CD4-positive, alpha-beta T cell treated with Interleukin-6 at 100 ng/mL for 8 hours (primary cell): ENCODE measurements at places on chromosomes 16 and 17.
A peak's percentile ranks its signal among the peaks of the same experiment; 100 is the strongest.

DNA sequence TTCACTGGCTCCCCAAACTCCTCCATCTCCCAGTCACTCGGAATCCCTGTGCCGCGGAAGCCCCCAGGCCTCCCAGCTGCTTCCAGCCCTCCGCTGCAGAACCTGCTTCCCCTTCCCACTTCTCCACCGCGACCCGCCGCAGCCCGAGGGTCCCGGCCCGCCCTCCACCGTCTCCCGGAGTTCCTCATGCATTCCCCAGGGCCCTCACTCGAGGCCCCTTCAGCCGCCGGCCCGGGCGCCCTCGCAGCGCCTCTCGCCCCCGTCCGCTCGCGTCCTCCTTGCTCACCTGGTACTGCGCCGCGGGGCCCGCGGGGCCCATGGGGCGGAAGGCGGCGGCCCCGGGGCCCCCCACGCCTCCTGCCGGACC lies 329 bp downstream of the SMARCD2 start:
- DNase-seq: no peak

DNA sequence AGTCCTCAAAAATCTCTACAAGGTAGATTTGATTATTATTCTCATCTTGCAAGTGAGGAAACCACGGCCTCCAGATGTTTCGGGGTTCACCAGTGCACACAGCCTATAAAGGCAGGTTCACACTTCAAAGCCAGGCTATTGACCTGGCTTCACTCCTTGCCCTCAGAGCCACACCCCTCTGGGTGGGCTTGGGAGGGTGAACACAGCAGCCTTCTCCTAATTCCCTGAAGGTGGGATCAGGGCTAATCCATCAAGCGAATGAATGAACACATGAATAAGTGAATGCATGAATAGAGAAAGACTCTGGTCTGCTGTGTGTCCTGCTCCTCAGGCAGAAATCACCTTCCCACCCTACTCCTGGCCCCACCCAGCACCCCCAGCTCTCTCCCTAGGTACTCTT lies 139.0 kb downstream of the CYLD start:
- DNase-seq: no peak

- DNase-seq: no peak
Observed at GRCh38 chr16:67672306-67672705, 5.7 kb downstream of the C16orf86 start.

DNA sequence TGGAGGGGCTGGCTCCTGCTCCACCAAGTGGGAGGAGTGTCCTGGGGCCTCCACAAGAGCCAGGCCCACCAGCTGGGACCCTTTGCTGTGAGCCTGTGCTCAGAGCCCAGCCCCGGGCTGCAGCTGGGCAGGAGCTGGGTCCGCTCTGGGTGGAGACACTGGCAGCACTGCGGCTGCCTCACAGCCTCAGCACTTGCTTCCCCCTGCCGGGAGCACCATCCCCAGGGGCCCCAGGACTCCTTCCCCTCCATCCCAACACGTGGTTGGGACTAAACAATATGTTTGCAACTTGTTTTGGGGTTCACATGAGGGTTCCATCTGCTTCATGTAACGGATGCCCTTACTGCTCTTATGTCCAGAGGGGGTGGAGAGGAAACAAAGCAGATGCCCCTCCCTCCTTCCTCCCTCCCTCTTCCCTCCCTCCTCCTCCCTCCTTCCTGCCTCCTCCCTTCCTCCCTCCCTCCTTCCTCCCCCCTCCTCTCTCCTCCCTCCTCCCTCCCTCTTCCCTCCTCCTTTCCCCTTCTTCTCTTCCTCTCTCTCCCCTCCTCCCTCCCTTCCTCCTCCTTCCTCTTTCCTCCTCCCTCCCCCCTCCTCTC lies 16.3 kb upstream of the CBFA2T3 start:
- peak; percentile 15 for DNase-seq

DNA sequence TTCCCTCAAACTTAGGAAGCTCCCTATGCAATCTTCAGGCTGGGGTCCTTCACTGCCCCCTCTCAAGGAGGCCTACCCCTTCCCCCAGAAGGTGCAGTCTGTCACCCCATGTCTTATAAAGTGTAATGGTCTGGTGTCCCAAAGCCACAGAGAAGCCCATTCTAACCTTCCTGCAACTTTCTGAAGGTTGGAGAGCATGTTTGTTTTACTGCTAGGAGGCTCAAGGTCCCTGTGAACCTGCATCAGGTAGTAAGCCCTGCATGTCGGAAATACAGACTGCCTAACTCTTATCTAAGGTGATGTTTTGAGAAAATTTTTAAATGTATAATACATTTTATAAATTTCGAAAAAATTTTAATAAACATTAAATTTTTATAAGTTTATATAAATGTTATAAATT lies 18.3 kb downstream of the ZNF750 start:
- no peak for DNase-seq

DNA sequence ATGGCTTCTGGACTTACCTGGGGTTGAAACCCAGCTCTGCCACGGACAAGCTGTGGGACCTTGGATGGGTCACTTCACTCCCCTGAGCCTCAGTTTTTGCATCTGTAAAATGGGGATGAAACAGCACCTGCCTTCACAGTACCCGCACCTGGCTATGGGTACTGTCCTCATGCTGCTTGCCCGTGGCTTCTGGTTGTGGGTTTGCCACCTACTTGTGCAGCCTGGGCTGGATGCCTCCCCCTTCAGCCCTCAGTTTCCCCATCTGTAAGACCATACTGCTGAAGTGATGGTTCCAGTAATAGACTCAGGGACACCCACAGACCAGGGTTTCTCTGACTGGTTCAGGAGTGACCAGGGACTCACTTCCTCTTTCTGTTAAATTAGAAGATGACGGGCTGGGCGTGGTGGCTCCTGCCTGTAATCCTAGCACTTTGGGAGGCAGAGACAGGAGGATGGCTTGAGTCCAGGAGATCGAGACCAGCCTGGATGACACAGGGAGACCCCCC lies 9.4 kb downstream of the GLIS2 start:
- DNase-seq: no peak
